ENCODE measurements at places on chromosomes 7 and 10. TPM values are rescaled to one million over a fixed set of nuclear protein-coding genes. Genes with fewer than 3 reads are reported as not detected.
A peak's percentile ranks its signal among the peaks of the same experiment; 100 is the strongest.

- no peak for DNase-seq
These were observed 22.1 kb downstream of the NUDT1 start for GRCh38 chr7:2264158-2264557.

DNA sequence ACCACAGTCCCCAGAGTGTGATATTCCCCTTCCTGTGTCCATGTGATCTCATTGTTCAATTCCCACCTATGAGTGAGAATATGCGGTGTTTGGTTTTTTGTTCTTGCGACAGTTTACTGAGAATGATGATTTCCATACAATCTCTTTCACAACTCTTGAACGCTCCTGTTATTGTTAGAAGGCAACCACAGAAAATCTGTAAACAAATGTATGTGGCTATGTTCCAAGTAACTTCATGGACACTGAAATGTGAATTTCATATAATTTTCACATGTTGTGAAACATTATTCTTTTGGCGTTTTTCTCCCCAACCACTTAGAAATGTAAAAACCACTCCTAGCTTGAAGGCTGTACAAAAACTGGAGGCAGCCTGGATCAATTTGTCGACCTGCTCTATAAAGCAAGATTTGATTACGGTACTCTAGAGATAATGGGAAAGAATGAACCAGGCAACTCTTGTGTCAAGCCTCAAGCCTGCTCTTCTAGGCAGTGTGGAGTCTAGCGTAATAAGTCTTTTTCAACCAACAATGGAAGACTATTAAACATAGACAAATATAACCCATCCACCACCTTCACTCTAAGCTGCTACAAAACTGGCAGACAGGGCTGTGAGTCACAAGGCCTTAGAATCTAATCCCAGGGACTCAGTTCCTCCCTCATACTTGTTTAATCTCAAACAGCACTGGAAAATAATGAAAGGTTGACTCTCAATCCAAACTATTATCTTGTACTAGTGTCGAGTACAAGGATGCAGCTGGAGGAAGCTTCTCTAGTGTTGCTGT lies 22.7 kb downstream of the ARL3 start:
- DNase-seq: no peak

- DNase-seq: no peak
These were observed 14.0 kb downstream of the RALA start for GRCh38 chr7:39637400-39637799.

DNA sequence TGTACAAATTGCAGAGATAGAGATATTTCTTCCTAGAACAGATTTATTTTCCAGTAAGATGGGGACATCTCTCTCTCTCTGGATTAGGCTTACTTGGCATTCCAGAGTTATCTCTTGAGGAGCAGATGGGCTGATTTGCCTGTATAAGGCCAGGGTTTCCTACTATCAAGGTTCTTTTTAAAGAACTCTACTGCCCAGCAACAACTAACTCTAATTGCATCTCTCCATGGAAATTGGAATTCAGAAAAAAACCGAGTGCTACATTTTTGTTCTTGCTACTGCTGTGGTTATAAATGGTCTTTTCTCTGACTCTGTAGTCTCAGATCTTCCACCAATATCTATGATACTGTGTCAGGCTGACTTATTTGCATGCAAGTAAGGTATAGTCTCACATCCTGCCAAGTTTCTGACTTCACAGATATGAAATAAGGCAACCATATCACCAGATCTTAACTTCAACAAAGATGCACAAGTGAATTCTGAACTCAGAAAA lies 161.1 kb downstream of the CRPPA start:
- no peak for DNase-seq

GRCh38 chr7:140054751-140055150 lies 8.0 kb downstream of the PARP12 start:
- no peak for DNase-seq

- DNase-seq: peak; percentile 19
These were observed 742.3 kb downstream of the TYW1 start for GRCh38 chr7:67738958-67739357.

DNA sequence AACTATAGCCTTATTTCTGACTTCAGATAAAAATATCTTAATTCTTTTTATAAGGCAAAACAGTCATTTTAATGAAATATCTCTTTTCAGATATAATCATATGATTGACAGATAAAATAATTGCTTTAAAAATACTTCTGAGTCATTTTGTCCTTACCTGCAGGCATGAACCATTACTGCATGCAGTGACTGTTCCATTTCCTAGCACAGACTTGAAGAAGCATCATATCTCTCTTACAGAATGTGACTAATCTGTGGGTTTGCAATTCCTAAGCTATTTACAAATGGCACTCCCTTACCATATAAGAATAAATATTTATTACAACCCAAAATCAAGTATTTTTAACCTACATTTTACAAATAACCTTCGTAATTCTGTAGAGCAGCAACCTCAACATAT lies 120.7 kb downstream of the SRPK2 start:
- DNase-seq: peak; percentile 52

DNA sequence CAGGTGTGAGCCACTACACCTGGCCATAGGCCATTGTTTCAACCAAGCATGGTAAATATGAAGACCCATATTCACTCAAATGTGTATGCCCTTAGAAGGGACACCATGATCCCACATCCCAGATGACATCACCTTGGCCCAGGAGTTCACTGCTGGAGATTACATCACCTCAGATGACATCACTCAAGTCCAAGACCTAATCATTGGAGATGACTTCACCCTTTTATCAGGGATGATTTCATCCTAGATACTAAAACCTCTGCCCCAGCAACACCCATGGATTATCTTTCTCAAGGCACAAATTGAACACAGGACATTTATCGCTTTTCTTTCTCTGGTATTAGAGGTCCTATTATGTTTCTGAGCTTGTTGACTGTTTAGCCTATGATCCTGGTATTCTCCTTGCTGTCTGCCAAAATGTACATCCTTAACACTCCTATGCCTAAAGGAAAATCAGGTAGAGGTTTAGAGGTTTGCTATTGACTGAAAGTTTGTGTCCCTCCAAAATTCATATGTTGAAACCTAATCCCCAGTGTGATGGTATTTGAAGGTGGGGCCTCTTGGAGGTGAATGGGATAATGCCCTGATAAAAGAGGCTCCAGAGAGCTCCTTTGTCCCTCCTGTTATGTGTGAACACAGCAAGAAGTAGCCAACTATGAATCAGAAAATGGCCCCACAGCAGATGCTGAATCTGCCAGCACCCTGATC lies 9.8 kb upstream of the CYP2C18 start:
- DNase-seq: no peak

DNA sequence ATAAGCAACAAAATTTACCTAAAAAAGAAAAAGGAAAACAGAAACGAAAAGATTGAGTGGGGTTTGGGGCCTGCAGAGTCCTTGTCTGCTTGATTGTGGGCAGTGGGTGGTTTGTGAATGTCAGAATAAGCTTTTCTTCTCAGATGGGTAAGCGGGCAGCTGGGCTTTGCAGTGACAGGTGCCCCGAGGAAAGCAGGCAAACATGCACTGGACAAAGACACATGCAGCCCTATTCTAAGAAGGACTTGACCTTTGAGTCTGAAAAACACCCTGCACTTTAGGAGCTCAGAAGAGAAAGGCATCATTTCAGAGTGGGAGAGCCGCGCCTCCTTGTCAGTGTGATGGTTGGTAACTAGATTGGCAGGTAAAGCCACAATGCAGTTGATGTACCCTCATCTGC lies 562.7 kb downstream of the PTPRN2 start:
- DNase-seq: no peak

DNA sequence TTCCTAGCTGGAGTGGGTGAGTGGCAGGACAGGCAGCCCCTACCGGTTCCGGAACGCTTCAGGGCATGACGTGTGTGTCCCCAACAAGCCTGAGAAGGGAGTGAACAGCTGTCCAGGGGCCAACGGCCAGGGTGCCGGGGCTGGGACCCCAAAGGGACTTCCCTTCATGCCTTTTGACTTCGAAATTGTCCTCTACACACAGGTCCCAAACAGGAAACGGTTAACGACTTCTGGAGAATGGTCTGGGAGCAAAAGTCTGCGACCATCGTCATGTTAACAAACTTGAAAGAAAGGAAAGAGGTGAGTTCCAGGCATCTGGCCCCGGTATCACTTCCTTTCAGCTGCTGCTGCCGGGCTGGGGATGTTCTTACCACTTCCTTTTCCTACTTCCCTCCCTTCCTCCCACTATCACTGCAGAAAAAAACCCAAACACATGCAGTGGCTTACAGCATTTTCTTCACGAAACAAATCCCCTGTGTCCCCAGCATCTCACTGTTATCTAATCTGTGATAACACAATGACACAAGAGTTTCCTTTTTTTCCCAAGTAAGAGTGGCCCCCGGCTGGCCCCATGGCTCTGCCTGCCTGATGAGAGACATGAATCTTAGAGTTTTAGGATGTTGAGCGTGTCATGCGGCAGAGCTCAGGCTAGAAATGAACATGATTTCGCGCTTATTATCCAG lies 63.2 kb downstream of the MKI67 start:
- DNase-seq: no peak

DNA sequence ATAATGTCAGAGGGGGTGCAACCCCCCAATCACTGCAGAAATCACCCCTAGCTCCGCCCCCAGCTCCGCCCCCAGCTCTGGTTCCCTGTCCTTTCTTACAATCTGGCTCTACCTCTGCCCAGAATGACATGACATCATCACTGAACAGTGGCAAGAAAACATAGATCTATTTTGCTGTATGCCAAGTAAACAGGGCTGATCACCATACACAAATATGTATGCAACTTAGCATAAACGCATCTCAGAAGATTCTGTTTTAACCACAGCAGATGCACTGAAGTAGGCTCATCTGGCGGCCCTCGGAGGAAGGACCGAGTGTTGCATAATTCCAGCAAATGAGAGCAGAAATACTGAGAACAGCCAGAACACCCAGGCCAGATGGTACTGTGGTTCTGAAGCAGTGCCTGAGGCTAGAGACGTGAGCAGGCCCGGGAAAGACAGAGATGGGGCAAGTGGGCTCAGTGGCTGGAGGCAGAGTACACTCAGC lies 293.3 kb upstream of the KLF14 start:
- DNase-seq: no peak

GRCh38 chr10:35563261-35563891 lies 41.8 kb upstream of the GJD4 start:
- DNase-seq: peak; percentile 72

GRCh38 chr10:53162856-53163255 lies 390.3 kb upstream of the MBL2 start:
- DNase-seq: no peak

DNA sequence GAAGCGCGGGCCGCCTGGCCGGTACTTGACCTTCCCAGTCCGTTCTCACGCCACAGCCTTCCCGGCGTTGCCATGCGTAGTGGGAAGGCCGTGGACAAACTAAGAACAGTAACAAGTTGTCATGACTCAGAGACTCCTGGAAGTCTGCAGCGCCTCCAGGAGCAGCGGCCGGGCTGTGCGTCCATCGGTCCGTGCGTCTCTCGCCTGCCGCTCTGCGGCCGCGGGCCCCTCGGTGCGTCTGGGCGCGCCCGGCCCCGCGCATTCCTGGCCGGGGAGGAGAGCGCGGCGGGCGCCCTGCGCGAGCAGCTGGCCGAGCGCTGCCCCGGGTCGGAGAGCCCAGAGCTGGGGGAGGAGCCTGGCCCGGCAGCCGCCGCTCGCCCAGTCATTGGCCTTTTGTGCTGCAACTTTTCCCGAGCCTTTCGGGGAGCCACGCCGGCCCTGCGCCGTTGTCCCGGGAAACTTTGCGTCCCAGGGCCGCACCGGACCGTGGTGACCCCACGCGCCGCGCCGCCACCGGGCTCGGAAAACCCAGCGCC lies 123.7 kb downstream of the TACC2 start:
- peak; percentile 53 for DNase-seq

DNA sequence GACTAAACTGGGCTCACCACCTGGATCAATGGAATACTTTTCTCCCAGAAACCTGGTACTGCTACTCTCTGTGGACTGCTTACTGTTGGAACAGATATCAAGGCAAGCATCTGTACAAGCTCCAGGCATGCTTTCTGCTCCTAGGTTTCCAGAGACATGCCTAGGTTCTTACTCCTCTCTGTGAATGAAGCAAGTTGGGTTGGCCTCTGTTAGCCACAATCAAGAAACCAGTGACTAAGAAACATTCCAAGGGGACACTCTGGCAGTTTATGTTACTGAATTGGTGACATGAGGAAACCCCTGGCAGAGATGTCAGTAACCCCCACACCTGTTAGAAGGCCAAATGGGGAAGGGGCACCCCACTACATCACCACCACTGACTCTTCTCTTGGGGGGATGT lies 121.9 kb downstream of the GFRA1 start:
- DNase-seq: no peak

- DNase-seq: no peak
These were observed 70.9 kb downstream of the TFPI2 start for GRCh38 chr7:93819699-93820098.

GRCh38 chr10:78894841-78895195 lies 173.9 kb upstream of the ZMIZ1 start:
- no peak for DNase-seq

GRCh38 chr7:95375591-95376257 lies 20.5 kb downstream of the PON3 start:
- DNase-seq: no peak

DNA sequence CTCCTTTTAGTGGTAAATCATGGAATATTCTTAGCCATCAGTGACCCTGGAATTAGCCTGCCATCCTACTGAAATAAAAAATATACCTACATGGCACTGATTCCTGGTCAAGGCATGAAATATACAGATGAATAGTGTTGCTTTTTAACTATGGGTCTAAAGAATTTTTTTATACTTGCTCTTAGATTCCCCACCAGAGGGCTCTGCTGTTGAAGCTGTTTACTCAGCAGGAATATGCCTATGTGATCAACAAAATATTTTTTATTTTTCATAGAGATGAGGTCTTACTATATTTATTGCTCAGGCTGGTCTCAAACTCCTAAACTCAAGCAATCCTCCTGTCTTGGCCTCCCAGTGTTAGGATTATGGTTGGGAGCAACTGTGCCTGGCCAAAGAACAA lies 13.5 kb downstream of the ZC3HC1 start:
- no peak for DNase-seq

DNA sequence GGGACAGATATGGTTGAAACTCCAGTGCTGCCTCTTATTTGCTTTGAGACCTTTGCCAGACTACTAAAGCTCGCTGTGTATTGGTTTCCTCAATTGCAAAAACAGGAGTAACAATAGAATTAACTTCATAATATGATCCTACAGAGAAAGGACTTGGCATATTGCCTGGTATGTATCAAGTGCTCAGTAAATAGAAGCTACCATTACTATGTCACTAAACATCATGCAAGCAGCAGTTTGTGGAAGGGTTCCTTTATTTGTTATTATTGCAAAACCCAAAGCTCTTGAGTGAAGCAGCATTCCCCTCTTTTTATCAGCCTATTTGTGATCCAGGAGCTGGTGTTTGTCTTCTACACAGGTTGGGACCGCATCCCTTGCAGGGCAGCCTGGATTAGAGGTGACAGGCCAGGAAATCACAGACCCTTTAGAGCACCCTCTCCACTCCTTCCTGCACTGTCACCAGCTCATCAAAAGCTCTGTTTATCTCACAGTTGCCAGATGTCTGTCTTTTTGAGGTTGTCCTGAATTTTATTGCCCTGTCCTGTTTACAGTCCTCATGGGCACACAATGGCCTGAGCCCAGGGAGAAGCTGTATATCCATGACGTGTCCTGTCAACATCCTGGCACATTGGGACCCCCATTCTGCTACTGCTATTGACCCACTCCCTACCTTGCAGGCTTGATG lies 121.5 kb downstream of the SNX10 start:
- no peak for DNase-seq

GIMAP2 gene
- total RNA-seq: 3.0 TPM

NUTM2E gene
- not detected for total RNA-seq

ZDHHC4 gene
- 66.0 TPM for total RNA-seq

ABCC2 gene
- total RNA-seq: 0.69 TPM

CCDC3 gene
- 0.03 TPM for total RNA-seq

THAP5 gene
- total RNA-seq: 45.6 TPM

LRRC4 gene
- 0.50 TPM for total RNA-seq

PKD2L1 gene
- total RNA-seq: not detected

ECHS1 gene
- total RNA-seq: 108 TPM

All from A172 (cell line).